ENCODE measurements at places on chromosomes 13 and 19. TPM values are rescaled to one million over a fixed set of nuclear protein-coding genes. Genes with fewer than 3 reads are reported as not detected.
A peak's percentile ranks its signal among the peaks of the same experiment; 100 is the strongest.

- no peak for DNase-seq
These were observed 1.6 kb upstream of the IGFL4 start for GRCh38 chr19:46042252-46042883.

DNA sequence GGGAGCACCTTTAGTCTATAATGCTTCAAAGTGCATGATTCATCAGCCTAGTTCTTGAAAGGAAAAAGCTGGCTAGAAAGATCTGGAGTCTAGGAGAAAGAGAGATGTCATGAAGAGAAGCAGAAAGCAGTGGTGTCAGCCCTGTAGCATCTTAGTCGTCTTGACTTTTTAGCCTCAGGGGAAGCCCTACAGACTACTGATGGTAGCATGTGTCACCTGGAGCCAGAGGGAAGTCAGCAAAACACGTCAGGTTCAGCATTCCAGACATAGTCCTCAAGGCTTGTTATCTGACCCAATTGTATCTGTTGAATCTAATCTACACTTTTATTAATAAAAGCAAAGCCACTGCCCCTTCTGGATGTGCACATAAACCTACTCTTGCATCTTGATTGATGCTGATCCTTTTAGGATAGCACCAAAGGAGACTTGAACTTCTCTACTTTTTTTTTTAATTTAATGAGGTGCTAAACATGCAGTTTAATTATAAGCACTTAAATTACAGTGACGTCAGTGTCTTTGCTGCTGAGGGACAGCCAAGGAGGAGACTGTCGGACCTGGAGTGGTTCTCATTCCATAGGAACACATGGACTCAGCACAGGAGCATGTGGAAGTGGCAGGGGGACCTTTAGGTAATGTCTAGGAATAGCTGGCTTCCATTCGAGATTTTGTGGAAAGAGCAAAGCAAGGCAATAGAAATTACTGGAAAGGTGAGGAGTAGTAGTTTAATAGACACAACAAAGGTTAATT is 525.5 kb upstream of the SGCG start:
- DNase-seq: no peak

- no peak for DNase-seq
These were observed 111.7 kb upstream of the IRS2 start for GRCh38 chr13:109897988-109898624.

GRCh38 chr19:45587873-45588272 is 3.3 kb upstream of the OPA3 start:
- no peak for DNase-seq

- DNase-seq: no peak
These were observed 50.2 kb upstream of the KLF2 start for GRCh38 chr19:16274447-16274846.

The MCF2L gene
- 73.3 TPM for total RNA-seq

DNA sequence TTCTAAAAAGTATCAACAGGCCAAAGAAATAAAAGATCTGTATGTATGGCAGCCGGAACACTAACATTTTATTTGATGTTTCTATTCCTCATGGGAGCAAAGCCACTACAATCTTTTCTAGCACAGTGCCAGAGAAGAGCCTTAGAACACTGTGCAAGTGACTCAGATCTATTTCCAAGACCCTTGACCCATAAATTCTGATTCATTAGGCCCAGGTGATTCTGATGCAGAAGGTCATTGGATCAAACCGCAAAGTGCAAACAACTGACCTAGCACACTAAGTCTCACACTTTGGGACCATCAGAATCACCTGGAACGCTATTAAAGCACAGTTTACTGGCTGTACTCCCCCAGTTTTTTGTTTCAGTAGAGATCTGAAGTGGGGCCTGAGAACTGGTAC is 87.6 kb downstream of the MYCBP2 start:
- no peak for DNase-seq

DNA sequence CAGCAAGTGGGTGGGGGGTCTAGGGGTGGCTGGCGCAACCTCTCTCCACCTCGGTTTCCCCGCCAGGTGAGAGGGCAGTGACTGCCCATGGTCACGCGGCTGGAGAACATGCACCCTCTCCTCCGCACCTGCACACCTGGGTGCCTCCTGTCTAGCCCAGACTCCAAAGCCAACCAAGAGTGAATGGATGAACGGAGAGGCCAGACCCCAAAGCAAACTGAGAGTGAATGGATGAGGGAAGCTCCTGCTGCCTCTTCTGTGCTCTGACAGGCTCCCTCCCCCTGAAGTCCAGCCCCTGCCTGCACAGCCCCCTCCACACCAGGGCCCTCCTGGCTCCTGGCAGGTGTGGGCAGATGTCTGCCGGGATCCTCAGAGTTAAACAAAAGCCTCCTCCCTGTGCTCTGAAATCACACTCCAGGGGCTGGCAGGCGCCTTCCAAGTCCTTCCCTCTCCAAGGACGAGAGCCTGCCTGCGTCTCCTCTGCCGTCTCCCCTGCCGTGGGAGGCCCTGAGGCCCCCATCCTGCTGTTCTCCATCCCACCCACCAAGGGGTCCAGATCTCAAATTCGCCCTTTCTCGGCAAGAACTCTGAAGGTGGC is 2.2 kb downstream of the SBNO2 start:
- no peak for DNase-seq

The SLC25A30 gene
- total RNA-seq: 22.2 TPM

DNA sequence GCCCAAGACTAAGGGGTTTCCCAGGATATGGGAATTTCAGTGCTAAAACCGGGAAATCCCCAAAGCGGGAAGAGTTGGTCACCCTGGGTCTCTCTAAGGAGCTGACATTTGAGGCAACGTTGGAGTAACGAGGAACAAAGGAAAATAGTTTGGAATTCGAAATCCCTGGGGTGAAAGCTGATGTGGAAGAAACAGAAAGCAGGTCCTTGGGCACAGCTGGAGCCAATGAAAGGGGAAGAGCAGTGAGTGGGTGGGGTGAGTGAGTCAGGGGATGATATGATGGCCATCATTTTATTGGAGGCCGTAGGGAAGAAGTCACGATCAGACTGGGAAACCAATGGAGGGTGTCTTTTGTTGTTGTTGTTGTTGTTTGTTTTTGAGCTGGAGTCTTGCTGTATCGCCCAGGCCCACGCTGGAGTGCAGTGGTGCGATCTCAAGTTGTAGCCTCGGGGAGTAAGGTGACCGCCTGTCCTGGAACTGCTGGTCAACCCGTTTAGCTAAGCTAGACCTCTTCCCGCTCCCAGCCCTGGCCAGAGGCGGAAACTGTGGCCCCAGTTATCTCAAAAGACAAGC is 3.4 kb upstream of the RFX2 start:
- no peak for DNase-seq

- peak; percentile 93 for DNase-seq
These were observed 29.1 kb downstream of the SHISA2 start for GRCh38 chr13:26022538-26023292.

The RFPL4AL1 gene
- not detected for total RNA-seq

DNA sequence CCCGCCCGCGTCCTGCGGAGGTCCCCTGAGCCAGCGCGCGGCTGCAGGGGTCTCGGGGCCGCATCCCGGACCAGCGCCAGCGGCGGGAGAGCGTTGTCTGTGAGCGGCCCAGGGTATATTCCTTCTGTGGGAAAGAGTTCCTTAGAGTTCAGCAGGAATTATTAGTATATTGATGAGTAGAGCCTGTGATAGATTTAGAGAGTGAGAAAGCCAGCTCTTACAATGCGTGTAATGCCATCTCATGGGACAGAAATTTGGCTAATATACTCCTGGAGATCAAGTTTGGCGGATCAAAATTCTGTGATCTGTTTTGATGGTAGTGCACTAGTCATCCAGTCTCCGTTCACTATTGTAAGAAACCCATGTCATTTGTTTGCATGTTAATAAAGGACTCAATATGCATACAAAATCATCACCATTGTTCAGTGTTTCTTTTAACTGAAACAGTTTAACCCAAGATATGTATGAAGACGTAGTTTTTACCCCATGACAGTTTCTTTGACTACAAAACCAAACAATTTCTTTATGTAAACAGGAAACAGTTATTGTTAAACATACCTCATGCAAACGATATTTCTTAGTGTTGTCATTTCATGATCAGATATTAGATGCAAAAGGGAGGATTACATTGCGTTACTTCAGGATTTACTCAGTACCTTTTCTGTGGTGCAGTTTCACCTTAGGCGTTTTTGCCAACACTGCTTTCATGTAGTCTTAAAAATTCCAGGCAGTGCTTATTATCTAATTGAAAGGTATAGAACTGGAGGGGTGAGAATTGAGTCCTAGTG is 9.9 kb downstream of the TNFRSF19 start:
- no peak for DNase-seq

- DNase-seq: no peak
These were observed 42.5 kb upstream of the INTS6 start for GRCh38 chr13:51495316-51495715.

- no peak for DNase-seq
These were observed 8.4 kb downstream of the ZNF320 start for GRCh38 chr19:52889076-52889475.

DNA sequence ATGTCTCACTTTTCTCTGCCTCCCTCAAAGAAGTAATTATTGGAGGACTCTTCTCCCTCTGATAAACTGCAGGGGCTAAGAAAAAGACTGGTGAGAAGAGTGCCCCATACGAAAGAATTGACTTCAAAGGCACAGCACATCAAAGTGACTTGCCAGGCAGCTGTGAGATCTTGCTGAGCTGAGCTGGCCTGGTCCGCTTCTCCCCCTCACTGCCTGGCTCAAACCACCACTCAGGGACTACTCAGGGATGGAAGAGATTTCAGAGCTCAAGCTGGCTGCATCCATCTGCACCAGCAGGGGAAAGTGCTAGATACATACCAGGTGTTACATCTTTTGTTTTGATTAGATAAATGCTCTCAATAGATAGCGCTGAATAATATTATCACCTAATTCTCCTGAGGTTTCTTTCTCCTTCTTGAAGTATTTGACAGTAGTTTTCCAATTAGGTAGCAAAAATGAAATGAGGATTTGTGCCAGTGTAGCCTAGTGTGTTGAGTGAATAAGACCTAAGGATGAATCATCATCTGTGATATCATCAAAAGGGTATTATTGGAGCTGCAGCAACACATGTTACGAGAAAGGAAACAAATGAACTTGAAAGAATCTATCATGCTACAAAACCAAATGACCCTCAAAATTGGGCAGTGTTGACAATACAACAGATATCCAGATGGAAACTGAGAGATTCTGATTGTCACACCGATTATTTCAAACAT is 379.8 kb downstream of the TBC1D4 start:
- DNase-seq: no peak

- no peak for DNase-seq
These were observed 5.9 kb downstream of the SERTAD3 start for GRCh38 chr19:40438284-40438683.

The CEACAM1 gene
- 5.1 TPM for total RNA-seq

- DNase-seq: no peak
These were observed 152.4 kb downstream of the DCLK1 start for GRCh38 chr13:35978607-35979316.

DNA sequence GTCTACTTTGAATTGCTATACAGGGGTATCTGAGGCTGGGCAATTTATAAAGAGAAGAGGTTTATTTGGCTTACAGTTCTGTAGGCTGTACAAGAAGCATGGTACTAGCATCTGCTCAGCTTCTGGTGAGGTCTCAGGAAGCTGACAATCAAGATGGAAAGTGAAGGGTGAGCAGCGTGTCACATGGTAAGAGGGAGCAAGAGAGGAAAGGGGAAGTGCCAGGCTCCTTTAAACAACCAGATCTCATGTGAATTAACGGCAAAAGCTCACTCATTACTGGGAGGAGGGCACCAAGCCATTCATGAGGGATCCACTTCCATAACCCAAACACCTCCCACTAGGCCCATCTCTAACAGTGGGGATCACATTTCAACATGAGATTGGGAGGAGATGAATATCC is 222.4 kb downstream of the TDRD3 start:
- no peak for DNase-seq

DNA sequence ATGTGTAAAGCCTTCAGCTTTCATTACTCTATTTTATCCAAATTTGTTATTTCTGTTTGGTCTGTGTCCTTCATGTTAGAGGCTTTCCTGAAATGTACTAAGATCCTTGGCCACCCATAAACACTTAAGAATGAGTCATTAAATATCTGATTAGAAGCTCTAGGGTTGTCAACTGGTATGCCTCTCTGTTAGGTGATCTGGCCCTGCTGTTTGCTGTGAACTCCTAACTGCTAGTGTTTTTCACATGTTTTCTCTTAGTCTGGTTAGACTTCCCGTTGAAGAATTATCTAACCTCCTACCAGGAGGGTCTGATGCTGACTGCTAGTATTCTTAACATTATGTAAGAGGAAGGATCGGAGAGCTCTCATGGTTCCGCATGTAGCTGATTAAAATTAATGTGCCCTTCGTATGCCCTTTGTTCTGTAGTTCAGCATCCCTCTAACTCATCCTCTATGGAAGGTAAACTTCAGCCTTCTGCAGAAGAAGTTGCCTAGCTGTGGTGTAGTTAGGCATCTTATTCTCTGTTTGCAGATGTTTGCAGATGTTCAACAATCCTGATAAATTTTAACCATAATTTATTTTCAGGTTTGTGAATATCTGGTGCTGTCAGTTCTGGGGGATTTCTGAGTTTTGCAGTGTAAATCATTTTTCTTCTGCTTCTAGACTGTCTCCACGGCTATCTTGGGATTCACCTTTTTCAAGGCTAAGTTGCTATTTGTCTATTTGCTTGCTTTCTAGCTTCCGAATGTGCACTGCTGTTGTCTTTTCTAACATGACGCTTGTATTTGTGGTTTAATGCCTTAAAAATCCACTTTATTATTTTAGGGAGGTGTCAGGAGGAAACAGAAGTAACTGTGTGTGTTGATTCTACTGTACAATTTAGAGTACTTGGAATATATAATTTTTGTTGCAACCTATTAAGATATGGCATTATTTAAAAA is 207.2 kb upstream of the SPRY2 start:
- no peak for DNase-seq

- DNase-seq: no peak
These were observed 232.9 kb downstream of the FOXO1 start for GRCh38 chr13:40433577-40433976.

DNA sequence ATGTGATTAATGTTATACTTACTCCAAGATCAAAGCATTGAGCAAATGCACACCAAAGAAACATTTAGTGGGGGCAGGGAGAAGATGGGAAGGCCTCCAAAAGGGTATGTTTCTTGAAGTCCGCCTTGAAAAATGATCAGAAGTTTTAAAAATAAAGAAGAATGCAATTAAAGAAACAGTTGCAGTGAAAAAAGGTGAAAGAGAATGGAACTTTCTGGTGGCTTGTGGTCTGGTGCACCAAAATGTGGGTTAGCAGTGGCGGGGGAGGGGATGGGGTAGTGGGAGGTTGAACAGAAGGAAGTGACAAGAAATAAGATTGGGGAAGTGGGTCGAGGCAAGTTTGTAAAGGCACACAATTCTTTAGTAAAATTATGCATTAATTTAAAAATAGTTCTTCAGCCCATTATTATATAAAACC is 2.5 kb downstream of the LCP1 start:
- peak; percentile 85 for DNase-seq

GRCh38 chr13:28747851-28748250 is 29.1 kb upstream of the SLC46A3 start:
- DNase-seq: no peak

GRCh38 chr19:56091066-56091490 is 30.0 kb downstream of the ZNF787 start:
- no peak for DNase-seq

The SERTAD1 gene
- total RNA-seq: 19.7 TPM

The CLEC11A gene
- 8.4 TPM for total RNA-seq

The GPI gene
- 131 TPM for total RNA-seq

The METTL21C gene
- not detected for total RNA-seq

Measured in aorta (tissue), 5 donors.